C1 segment of cervical spinal cord (tissue), 14 donors: ENCODE measurements at places on chromosomes 6 and 20.

DNA sequence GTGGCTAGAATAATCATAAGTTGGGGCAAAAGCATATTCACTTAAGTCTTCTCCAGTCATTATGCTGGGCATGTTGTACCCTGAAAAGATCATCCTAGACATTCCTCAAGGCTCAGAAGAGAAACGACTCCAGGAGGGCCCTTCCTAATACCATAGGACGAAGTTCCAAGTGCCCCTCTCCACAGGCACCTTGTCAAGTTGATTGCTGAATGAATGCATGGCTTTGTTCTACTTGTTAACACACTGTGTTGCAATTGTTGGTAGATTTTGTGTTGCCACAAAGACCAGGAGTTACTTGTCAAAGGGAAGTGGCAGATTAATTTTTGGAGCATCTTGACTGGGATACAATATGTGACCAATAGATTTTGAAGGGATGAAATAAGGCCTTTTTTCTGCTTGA is 194.3 kb upstream of the SMLR1 start:
- DNase-seq = no peak

DNA sequence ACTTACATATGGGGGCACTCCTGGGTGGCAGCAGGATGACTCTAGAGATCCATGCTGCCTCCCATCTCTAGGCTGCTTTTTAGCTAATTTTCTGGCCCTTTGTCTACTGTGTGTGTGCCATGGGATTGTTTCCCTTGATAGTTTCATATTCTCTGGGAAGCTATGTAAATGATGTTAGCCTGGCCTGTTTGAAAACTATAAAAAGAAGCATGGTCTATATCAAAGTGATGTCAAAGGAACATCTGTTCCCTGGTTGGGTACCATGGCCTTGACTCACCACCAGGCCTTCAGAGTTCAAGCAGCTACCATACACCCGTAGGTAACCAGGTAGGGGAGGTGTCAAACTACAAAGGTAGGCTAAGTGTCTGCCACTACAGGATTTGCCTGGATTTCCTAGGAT is 310.4 kb downstream of the FRK start:
- no peak for DNase-seq

GRCh38 chr6:49322861-49323260 is 140.2 kb downstream of the MMUT start:
- no peak for DNase-seq

- DNase-seq = no peak
These were observed 427.2 kb downstream of the C6orf118 start for GRCh38 chr6:164882236-164882635.

DNA sequence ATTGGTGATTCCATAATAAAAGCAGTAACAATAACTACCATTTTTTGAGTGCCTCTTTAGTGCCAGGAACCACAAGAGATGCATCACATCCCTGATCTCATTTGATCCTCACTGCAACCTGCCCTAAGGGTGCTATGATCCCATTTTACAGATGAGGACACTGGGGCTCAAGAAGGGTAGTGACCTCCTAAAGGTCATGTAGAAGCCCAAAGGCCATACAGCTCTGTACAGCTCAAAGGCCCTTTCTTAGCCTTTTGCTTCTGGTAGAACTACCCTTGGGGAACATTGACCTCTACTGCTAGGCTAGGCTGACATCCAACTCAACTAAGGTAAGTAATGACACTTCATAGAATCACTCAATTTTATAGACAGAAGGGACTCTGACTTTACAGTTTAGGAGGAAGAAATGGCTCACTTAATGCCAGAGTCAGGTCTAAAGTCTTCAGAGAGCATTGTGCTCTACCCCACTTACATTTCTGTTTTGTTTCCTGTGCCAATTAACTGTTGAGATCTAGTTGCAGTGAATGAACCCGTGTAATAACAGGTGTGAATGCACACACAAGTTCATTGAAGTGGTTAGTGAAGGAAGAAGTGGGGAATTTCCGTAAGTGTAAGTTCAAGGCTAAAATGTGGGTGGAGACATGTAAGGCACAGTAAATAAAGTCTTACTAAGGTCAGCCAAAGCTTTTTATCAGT is 10.7 kb downstream of the SLC9A8 start:
- no peak for DNase-seq

GRCh38 chr20:57381596-57382503 is 9.3 kb upstream of the RBM38 start:
- peak; percentile 42 for DNase-seq

- no peak for DNase-seq
These were observed 246.0 kb upstream of the FLRT3 start for GRCh38 chr20:14583413-14583812.

DNA sequence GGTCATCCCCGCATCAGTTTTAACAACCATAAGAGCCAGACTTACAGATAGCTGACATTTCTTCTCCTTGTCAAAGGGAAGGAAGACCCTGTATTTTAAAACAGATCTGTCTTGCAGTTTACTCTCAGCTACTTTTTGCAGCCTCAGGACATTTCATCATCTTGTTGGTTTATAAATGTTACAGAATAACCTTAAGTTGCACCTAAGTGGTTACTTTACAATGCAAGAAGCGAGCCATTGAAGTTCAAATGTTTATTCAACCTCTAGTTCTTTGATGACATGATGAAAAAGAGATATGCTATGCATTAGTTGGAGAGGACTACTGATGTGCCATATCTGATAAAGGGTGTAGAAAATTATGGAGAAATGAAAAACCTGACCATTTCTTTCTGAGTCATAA is 187.9 kb upstream of the COL21A1 start:
- DNase-seq = no peak

GRCh38 chr20:18090044-18090443 is 32.3 kb upstream of the OVOL2 start:
- DNase-seq = no peak

- no peak for DNase-seq
These were observed 31.4 kb downstream of the HIVEP2 start for GRCh38 chr6:142913511-142914047.

- no peak for DNase-seq
These were observed 41.8 kb downstream of the SLC22A23 start for GRCh38 chr6:3415082-3415453.

DNA sequence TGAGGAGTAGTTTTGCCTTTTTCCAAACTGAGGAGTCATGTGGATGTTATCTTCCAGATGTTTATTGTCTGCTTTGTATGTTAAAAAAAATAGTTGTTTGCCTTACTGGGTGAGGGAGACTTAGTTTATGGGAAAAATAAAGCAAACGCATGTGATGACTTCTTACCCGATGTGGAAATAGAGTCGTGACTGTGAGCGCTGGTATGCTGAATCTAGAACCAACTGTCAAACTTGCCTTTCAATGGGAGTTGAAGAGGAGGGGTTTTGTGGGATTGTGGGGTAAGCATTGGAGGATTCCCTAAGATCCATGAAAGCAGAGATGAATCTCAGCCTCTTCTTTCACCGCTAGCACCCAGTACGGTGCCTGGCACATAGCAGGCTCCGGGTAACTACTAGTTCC is 5.3 kb downstream of the DCBLD1 start:
- no peak for DNase-seq

DNA sequence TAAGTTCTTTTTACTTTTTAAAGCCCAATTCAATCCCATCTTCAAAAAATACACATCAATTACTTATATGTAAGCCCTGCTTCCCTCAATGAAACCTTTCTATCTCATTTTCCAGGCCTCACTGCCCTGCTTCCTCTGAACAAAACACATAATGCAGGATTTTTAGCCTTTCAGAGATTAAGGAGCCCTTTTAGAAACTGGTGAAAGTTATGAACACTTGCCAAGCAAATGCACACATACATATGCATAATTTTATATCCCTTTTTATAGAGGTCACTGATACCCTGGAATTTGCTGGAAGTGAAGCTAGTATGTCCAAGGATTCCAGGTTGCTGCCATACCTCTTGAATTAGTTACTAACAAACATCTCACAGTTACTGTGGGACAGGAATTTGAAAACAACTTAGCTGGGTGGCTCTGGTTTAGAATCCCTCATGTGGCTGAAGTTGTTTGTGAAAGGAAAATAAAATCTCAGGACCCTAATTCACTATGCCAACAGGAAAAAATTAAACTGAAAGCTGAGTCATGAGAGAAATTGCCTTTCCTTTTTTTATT is 75.8 kb downstream of the UBE3D start:
- DNase-seq = no peak

- DNase-seq = no peak
These were observed 96.0 kb downstream of the PLEKHG1 start for GRCh38 chr6:150695652-150696051.
